MCF 10A (cell line): ENCODE measurements at places on chromosomes 1 and 21. TPM values are rescaled to one million over a fixed set of nuclear protein-coding genes. Genes with fewer than 3 reads are reported as not detected.

DNA sequence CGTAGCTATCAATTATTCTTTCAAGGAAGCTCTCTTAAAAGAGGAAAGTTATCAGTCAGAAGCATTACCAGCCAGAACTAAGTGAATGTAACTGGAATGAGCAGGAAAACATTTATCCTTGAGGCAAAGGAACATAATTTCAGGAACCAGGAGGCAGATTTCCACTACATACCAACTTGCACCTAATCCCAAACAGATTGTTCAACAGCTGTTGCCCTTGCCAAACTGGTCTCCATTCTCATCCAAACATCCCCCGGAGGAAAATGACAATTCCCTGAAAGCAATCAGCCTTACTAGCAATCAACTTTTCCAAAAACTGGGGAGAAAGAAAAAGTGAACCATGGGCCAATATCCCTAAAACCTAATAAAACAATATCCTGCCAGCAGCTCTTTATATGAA lies 35.0 kb downstream of the ENAH start:
- peaks cover 31% of the 10 kb centered on the region for H3K4me1 ChIP-seq
- no peaks in the 10 kb centered on the region for H3K27me3 ChIP-seq
- H3K27ac ChIP-seq, result peak overlapping the region; percentile 69
- no peak for DNase-seq
- peaks cover 9% of the 10 kb centered on the region for H3K36me3 ChIP-seq

DNA sequence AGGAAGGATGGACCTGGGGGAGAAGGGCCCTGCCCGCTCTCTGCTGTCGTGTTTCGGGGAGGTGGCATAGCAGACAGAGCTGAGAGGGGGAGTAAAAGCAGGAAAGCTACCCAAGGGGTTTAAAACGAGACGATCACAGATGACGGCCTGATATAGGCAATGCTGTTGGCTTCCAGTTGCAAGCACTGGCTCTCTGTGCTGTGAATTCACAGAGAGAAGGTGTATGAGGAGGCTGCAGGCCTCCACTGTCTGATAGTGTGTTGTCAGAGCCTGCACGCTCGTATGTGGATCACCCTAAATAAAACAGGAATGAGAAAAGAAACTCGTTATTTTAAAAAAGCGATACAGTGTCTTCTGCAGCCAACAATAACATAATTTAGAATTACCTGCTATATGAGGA lies 57.4 kb downstream of the LGR6 start:
- H3K27me3 ChIP-seq, result peaks cover 27% of the 10 kb centered on the region
- H3K36me3 ChIP-seq, result no peaks in the 10 kb centered on the region
- H3K4me1 ChIP-seq, result peaks cover 21% of the 10 kb centered on the region

DNA sequence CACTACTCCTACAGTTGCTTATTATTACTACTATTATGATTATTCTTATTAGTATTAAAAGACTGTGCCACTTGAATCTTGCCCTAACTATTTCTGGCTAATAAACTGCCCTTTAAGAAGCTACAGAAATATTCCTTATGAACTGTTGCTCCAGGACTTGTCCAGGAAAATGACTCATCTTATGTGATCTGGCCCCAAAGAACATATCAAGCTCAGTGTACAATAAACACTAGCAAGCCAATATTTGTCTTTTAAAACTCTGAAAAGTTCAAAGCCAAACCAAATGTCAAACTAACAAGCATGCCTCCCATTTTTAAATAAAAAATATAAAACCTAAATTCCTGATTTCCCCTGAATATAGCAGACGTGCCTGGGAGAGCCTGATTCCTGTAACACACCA lies 88.7 kb upstream of the SIM2 start:
- H3K27me3 ChIP-seq, result peaks cover 38% of the 10 kb centered on the region
- H3K4me1 ChIP-seq, result peaks cover 6% of the 10 kb centered on the region
- no peaks in the 10 kb centered on the region for H3K36me3 ChIP-seq
- no peak overlapping the region for H3K4me3 ChIP-seq
- no peak overlapping the region for H3K27ac ChIP-seq

The FRRS1 gene
- total RNA-seq, result 7.2 and 7.4 TPM in 2 replicates
